SK-N-DZ (cell line): ENCODE measurements at places on chromosomes 4 and X.

GRCh38 chrX:46386511-46386910, 158.7 kb downstream of the ZNF674 start:
- DNase-seq, result no peak

- no peak for DNase-seq
These were observed 151.2 kb upstream of the CXorf51B start for GRCh38 chrX:146658379-146658778.

GRCh38 chr4:138692411-138692810, 323.2 kb upstream of the NOCT start:
- DNase-seq, result no peak

DNA sequence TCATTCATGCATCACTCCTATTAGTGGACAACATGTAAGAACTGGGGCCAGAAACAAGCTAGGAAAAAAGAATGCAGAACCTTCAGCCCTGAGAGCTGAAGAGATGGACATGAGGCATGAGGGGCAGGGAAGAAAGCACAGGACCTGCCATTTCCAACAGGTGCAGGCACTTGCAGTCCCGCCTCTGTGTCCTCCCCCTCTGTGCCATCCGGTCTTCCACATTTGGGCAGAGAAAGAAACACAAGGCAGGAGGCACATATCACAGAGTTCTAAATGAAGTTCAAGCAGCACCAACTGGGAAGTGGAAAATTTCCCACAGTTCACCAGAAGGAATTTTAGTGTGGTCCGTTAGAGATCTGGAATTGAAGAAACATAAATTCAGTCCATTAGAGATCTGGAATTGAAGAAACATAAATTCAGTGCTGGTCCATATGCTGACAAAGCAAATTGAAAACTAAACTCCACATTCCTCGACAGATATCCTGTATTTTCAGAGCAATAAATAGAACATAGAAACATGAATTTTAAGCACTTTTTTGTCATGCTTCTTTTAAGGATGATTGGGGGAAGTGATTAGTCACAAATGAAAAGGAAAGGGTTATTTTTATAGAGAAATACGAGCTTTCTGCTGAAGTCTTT, 57.2 kb upstream of the DAPP1 start:
- DNase-seq, result no peak
